Activated CD4-positive, alpha-beta T cell treated with anti-CD3 and anti-CD28 coated beads, Interleukin-2, amount 10 ng/mL, durations not matched to agents 7 days and 5 days (primary cell): ENCODE measurements at places on chromosomes 16 and 17. TPM values are rescaled to one million over a fixed set of nuclear protein-coding genes. Genes with fewer than 3 reads are reported as not detected.

DNA sequence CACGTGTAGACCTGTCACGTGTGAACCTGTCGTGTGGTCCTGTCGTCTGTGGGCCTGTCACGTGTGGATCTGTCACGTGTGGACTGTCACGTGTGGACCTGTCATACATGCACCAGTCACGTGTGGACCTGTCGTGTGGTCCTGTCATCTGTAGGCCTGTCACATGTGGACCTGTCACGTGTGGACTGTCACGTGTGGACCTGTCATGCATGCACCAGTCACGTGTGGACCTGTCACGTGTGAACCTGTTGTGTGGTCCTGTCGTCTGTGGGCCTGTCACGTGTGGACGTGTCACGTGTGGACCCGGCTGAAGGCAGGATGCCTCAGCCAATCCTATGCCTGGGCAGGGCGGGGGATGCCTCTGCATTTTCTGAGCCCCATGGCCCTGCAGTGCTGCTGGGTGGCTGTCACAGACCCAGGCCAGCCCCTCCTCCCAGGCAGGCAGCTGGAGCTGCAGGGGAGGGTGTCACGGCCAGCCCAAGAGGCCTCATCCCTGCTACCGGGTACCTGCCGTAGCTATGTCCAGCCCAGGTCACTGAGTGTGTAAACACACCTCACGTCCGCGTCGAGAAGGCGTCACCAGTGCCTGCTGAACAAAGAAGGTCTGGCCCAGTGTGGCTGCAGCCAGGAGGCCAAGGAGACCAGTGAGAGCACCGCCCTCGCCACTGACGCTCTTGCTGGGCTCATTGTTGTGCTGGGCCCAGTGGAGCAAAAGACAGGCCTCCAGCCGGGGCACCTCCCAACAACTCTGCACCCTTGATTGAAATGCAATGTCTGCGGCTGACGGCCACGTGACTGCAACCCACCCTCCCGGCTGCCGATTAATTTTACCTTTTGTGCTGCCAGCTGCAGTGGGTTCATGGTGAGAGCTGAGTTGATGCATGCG, 18.6 kb upstream of the ACSF3 start:
- H3K4me1 ChIP-seq: no peaks in the 10 kb centered on the region
- no peak overlapping the region for H3K27ac ChIP-seq
- H3K36me3 ChIP-seq: peaks cover 2% of the 10 kb centered on the region
- no peaks in the 10 kb centered on the region for H3K27me3 ChIP-seq
- no peak for DNase-seq
- H3K4me3 ChIP-seq: no peak overlapping the region

- no peaks in the 10 kb centered on the region for H3K27me3 ChIP-seq
- no peak overlapping the region for H3K27ac ChIP-seq
- no peak overlapping the region for H3K4me3 ChIP-seq
- H3K4me1 ChIP-seq: peaks cover 14% of the 10 kb centered on the region
- no peak for DNase-seq
These were observed 242.9 kb downstream of the FTO start for GRCh38 chr16:53946746-53947386.

DNA sequence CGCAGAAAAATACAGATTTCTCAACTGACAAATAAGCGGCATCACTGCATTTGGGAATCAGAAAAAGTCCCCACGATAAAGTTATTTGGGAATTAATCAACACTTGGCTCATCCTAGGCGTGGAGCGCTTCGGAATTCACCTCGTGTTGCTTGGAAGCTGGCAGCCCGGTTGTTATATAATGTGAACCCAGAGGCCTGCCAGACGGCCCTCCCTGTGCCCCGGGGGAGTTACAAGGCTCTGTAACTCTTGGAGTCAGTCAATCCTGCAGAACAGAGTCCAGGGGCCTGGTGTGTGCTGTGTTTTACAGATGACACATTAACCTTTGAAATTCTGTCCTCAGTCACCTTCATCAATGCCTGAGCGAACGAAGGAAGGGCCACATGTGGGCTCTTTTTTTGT, 111.1 kb downstream of the PITPNC1 start:
- DNase-seq: no peak
- H3K27me3 ChIP-seq: no peaks in the 10 kb centered on the region
- no peak overlapping the region for H3K4me3 ChIP-seq
- H3K27ac ChIP-seq: no peak overlapping the region
- peaks cover 10% of the 10 kb centered on the region for H3K36me3 ChIP-seq

DNA sequence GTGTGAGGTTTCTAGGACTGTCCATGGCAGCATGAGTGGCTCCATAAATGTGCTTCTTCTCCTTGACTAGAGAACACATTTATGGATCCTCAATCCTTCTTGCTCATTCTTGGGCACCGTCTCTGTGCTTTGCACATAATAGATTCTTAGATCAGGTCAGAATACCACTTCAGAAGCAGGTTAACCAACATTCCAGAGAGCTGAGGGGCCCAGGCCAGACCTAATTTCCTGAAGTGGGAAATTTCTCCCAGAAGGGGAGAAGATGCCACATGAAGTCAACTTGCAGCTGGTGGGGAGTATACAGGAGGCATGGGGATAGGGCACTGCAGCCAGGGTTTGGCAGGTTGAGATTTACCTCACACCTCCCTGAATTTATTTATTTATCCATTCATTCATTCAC, 24.4 kb upstream of the VAT1L start:
- DNase-seq: no peak
- H3K36me3 ChIP-seq: no peaks in the 10 kb centered on the region
- H3K4me3 ChIP-seq: no peak overlapping the region
- no peaks in the 10 kb centered on the region for H3K4me1 ChIP-seq
- no peak overlapping the region for H3K27ac ChIP-seq

DNA sequence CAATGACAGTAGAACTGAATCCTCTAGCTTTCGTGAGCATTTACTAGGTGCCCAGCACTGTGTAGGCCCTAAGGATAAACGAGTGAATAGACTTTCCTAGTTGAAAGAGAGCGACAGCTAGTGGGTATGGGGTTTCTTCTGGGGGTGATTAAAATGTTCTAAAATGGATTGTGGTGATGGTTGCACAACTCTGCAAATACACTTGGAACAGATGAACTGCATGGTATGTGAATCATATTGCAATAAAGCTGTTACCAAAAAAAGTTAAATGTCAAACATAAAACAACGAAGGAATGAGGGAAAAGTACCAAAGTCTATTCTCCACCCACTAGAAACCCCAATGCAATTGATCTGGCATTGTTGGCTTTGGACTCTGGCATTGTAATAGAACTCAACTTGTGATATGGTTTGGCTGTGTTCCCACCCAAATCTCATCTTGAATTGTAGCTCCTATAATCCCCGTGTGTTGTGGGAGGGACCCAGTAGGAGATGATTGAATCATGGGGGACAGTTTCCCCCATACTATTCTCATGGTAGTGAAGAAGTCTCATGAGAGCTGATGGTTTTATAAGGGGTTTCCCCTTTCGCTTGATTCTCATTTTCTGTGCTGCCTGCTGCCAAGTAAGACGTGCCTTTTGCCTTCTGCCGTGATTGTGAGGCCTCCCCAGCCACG, 70.5 kb downstream of the MARF1 start:
- peaks cover 3% of the 10 kb centered on the region for H3K36me3 ChIP-seq
- H3K27ac ChIP-seq: no peak overlapping the region
- peaks cover 3% of the 10 kb centered on the region for H3K4me1 ChIP-seq
- DNase-seq: no peak

DNA sequence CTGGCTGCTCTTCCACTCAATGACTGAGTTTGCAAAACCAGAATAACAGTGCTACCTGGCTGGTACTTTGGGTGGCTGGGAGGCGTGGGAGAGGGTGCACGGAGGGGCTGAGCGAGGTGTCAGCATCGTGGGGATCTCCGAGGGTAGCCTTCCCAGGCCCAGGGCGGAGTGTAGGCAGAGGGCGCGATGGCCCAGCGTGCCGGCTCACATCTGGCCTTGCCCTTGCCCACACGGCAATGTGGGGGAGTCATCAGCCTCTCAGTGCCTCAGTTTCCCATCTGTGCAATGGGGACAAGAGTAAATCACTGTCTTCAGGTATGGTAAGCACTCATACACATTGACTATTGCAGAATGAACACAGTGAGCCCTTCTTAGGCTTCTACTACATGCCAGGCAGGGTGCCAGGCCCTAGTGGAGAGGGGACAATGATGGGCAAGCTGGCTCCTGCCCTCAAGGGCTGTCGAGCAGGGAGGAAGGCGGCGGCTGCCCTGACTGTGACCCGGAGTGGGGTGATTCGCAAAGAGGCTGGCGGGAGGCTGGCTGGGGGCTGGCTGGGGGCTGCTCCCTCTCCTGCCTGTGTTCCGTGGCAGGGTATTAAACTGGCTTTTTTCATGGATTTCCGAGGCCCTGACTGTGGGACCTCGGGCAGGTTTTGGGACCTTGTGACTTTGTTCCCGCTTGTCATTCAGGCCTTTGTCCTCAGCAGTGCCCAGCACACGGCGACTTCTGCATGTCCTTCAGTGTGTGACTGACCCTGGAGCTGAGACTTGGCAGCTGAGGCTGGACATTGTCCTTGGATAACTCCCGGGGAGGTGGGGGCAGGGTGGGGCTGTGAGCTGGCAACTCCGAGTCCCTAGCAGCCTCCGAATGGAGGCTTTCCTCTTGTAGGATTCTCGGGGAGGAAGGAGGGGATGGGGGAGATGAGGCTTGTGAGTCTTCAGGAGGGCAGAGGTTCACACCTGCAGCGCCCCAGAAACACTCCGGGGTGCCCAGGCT, 243.1 kb downstream of the SEC14L1 start:
- H3K36me3 ChIP-seq: peaks cover 50% of the 10 kb centered on the region
- no peak overlapping the region for H3K4me3 ChIP-seq
- peaks cover 90% of the 10 kb centered on the region for H3K4me1 ChIP-seq
- no peak for DNase-seq

GRCh38 chr16:53511403-53512280, 8.6 kb upstream of the AKTIP start:
- H3K36me3 ChIP-seq: peaks cover 16% of the 10 kb centered on the region
- no peak overlapping the region for H3K27ac ChIP-seq
- no peak for DNase-seq

- peaks cover 69% of the 10 kb centered on the region for H3K36me3 ChIP-seq
- no peak for DNase-seq
- peak overlapping the region; percentile 67 for H3K27ac ChIP-seq
- H3K27me3 ChIP-seq: no peaks in the 10 kb centered on the region
These were observed 21.5 kb downstream of the PHF12 start for GRCh38 chr17:28929787-28930186.

GRCh38 chr17:13813347-13814240, 211.9 kb upstream of the HS3ST3A1 start:
- no peak overlapping the region for H3K4me3 ChIP-seq
- no peak overlapping the region for H3K27ac ChIP-seq
- no peaks in the 10 kb centered on the region for H3K27me3 ChIP-seq

DNA sequence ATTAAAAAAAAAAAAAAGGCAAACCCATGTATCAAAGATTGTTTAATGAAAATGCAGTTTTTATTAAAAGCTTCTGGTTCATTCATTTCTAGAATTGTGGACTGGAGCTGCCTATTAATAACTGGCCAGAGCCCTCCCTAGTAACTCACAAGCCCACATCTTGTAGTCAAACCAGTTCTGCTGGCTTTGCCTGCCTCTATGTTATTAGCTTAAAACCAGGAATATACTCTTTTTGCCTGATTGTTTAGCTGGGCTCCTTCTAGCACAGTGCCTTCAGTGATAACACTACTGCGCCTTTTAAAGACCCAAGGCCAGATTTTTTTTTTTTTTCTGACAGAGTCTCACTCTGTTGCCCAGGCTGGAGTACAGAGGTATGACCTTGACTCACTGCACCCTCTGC, 26.0 kb downstream of the TAC4 start:
- H3K27ac ChIP-seq: no peak overlapping the region
- H3K36me3 ChIP-seq: peaks cover 69% of the 10 kb centered on the region
- no peak overlapping the region for H3K4me3 ChIP-seq
- no peaks in the 10 kb centered on the region for H3K27me3 ChIP-seq
- H3K4me1 ChIP-seq: peaks cover 45% of the 10 kb centered on the region

DNA sequence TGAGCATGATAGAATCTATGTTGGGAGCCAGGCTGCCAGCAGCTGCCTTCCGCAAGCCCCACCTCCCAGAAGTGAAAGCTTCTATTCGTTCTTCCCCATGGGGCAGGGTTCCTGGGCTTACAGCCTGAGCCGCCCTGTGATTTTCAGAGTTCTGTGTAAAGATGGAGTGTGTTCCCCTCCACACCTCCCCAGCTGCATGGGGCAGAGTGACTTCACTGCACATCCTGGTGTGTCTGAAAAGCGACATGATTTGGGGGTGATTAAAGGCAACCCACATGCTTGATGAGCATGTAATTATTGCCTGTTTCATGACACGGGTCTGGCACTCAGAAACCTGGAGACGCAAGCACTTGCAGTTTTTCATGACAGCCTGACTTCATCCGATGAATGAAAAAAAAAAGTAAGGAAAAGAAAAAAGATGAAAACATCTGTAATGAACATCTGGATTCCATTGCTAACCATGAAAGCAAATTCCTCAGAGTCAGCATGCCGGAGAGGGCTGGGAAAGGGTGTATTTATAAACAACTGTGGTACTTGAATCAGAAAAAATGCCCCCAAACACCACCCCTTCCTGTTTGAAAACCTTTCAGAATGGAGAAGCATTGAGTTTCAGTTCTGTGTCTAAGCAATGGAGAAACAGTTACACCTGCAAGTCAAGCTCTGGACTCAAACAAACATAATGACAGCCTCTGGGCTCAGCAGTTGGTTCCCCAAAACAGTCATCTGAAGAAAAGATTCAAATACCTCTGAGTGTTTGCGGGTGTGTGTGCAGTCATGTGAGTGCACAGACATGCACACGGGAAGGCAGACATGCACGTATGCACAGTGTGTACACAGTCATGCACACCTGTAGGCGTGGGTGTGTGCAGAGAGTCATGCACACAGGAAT, 266.0 kb downstream of the ENGASE start:
- DNase-seq: no peak
- no peaks in the 10 kb centered on the region for H3K36me3 ChIP-seq
- no peak overlapping the region for H3K4me3 ChIP-seq
- peaks cover 8% of the 10 kb centered on the region for H3K27me3 ChIP-seq
- H3K27ac ChIP-seq: no peak overlapping the region

DNA sequence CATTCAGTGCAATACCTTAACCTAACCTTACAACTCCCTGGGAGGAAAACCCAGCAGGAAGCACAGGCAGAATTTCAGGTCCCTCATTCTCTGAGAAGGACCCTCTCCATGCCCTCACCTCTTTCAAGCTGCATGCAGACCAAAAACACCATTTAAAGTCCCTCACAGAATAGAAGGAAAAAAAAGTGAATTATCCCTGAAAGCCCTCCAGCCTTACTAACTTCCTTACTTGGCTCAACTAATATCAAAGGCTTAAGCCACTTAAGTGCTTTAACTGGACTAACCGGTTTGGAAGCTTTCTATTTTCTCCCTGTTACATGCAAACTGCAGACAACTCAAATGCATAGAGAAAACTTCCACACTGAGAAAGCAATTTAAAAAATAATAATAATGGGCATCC, 60.5 kb downstream of the ADAMTS18 start:
- H3K27me3 ChIP-seq: no peaks in the 10 kb centered on the region
- no peaks in the 10 kb centered on the region for H3K4me1 ChIP-seq
- H3K27ac ChIP-seq: no peak overlapping the region
- no peak overlapping the region for H3K4me3 ChIP-seq
- no peak for DNase-seq

Gene EIF3CL
- 101 TPM for total RNA-seq

Gene SARM1
- total RNA-seq: 17.7 TPM

Gene MRPS7
- total RNA-seq: 35.4 TPM

Gene SLC16A13
- 18.0 TPM for total RNA-seq
